ENCODE measurements at places on chromosomes 1 and 21. TPM values are rescaled to one million over a fixed set of nuclear protein-coding genes. Genes with fewer than 3 reads are reported as not detected.

GRCh38 chr1:232553050-232553754, 76.7 kb downstream of the SIPA1L2 start:
- no peaks in the 10 kb centered on the region for H3K27me3 ChIP-seq
- H3K36me3 ChIP-seq: no peaks in the 10 kb centered on the region

DNA sequence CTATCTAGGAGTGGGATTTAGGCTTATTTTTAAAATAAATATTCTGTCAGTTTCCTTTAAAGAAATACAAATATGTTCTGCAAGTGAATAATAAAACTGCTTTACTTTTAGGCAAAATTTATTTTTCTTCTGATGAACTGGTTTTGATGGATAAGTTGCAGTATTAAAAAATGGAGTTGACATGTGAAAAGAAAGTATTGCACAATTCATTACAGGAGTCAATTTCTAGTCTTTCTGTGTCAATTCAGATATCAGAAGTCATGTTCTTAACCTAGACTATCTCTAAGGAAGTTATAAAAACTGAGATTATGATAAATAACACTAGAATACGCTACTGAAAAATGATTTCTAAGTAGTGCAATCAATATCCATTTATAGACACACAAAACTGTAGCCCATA, 270.2 kb upstream of the TMPRSS15 start:
- no peaks in the 10 kb centered on the region for H3K27me3 ChIP-seq
- no peak overlapping the region for H3K4me3 ChIP-seq
- H3K27ac ChIP-seq: no peak overlapping the region
- no peak for DNase-seq

DNA sequence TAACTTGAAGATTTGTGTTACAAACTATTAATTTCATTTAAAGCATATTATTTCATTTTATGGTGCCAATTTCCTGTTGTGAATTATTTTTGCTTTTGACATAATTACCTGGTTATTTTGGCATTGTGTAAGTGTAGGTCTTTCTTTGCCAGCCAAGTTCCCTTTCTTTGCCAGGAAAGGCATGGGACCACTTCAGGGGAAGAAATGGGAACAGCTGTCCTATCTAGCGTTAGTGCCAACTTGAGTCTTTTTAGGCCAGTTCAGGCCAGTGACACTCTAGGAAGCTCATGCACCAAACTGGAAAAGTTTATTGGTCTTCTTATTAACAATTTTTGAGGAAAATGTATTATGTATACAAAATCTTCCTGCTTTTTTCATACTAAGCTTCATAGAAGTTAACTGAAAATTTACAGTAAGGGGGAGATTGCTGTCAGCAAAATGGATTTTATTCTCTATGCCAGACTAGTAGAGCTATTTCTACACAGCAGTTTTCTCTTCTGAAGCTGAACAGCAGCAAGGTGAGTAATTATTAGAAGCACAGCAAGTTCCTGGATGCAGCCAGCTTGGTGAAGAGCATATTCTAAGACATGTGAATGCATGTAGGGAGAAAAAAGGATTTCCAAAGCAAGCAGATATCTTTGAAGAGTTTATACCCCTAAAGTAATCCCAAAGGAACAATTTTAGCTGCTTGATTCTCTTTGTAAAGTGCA, 914.6 kb upstream of the ADGRL4 start:
- DNase-seq: no peak
- H3K27me3 ChIP-seq: no peaks in the 10 kb centered on the region
- H3K27ac ChIP-seq: no peak overlapping the region
- H3K4me1 ChIP-seq: peaks cover 8% of the 10 kb centered on the region
- no peak overlapping the region for H3K4me3 ChIP-seq
- no peaks in the 10 kb centered on the region for H3K36me3 ChIP-seq

FMN2 gene
- not detected for total RNA-seq

DEPDC1 gene
- total RNA-seq: not detected

GNAT2 gene
- total RNA-seq: 0.59 TPM

- no peak for DNase-seq
- no peaks in the 10 kb centered on the region for H3K27me3 ChIP-seq
- H3K4me1 ChIP-seq: no peaks in the 10 kb centered on the region
- no peaks in the 10 kb centered on the region for H3K36me3 ChIP-seq
These were observed 9.2 kb downstream of the VASH2 start for GRCh38 chr1:212959266-212960220.

LORICRIN gene
- total RNA-seq: not detected

DNA sequence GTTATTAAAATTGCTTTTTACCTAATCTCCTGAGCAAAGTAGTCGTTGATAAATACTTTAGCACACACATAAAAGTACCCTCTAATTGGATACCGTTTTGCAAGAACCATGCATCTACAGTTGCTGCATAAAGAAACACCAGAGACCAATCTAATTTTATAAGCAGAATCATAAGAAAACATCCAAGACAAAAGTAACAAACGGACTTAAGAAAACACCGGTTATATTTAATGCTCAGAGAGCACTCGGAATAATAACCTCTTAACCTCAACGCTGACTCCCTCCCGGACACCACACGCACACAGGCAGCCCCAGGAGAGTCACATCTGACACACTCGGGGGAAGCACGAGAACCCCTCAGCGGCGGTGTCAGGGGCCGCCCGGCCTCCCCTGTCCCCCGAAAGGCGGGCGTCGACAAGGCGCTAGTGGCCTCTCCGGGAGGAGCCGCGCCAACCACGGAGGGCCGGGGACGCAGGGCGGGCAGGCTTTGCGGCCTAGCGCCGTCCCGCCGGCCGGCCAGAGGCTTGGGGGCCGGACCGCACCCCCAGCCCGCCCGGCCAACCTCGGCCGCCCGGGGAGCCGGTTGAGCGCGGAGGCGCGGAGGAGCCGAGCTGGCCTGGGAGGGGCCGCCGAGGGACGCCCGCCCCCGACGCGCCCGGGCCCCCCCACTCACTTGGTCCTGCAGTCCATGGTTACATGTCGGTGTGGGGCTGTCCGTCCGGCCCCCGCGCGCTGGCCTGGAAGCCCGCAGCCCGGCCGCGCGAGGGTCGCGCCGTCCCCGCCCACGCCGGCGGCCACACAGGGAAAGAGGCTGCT, 606 bp downstream of the DENND1B start:
- no peaks in the 10 kb centered on the region for H3K27me3 ChIP-seq
- H3K4me1 ChIP-seq: peaks cover 32% of the 10 kb centered on the region
- peak overlapping the region; percentile 75 for H3K4me3 ChIP-seq
- H3K36me3 ChIP-seq: no peaks in the 10 kb centered on the region
- DNase-seq: no peak
- peak overlapping the region; percentile 92 for H3K27ac ChIP-seq

DNA sequence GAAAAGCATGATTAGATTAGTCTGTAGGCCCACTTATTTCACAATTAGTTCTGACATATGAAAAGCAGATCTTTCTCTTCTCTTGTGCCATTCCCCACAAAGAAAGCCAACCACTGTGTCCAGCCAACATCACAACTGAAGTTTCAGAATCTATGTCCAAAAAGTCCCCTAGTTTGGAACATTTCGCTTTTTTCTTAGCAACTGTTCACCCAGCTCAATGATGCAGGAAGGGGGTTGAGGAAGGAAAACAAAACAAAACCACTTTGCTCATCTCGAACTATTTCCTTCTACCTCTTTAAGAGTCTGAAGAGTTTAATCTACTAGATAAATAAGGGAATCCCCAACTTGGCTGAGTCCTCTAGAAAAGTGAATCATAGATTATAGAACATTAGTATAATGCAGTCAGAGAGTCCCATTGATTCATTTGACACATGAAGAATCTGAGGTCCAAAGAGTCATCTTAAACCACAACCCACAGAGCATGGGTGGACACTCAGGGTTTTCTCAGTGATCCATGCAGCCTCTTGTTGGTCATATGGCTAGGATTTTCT, 159.3 kb upstream of the SGIP1 start:
- peaks cover 18% of the 10 kb centered on the region for H3K36me3 ChIP-seq
- peak overlapping the region; percentile 18 for H3K27ac ChIP-seq
- H3K27me3 ChIP-seq: no peaks in the 10 kb centered on the region
- no peaks in the 10 kb centered on the region for H3K4me1 ChIP-seq
- no peak for DNase-seq

DNA sequence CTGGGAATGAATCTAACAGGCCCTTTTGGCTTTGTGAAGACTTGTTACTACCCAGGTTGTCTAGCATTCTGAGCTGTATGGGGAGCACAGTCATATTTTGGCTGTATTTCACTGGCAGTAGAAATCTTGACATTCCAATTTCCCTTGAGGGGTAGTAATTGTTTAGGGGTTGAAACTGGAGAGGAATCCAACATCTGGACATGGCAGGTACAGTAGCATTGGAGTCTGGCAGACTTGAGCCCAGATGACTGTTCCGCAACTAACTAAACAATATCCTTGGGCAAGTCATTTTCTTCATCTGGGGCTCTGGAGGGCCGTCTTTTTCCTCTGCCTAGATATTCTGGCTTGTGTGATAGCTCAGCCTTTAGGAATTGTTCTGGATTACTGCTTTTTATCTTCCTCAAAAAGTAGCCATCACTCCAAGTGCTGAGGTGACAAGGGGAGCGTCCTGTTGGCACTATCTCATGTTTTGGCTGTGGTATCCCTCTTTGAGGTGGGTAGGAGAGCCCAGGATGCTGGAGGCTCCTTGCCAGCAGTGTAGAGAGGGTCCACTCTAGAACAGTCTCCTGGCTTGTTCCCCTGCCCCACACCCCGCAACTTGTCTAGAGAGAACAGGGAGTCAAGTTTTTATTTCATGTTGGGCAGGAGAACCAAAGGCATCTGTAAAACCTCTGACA, 22.7 kb upstream of the NBL1 start:
- no peak for DNase-seq
- no peaks in the 10 kb centered on the region for H3K27me3 ChIP-seq
- peaks cover 41% of the 10 kb centered on the region for H3K4me1 ChIP-seq
- H3K4me3 ChIP-seq: no peak overlapping the region
- H3K27ac ChIP-seq: peak overlapping the region; percentile 30

GRCh38 chr1:14365301-14365988, 233.0 kb upstream of the KAZN start:
- no peaks in the 10 kb centered on the region for H3K36me3 ChIP-seq
- H3K27ac ChIP-seq: peak overlapping the region; percentile 21
- no peaks in the 10 kb centered on the region for H3K27me3 ChIP-seq
- H3K4me1 ChIP-seq: no peaks in the 10 kb centered on the region

DNA sequence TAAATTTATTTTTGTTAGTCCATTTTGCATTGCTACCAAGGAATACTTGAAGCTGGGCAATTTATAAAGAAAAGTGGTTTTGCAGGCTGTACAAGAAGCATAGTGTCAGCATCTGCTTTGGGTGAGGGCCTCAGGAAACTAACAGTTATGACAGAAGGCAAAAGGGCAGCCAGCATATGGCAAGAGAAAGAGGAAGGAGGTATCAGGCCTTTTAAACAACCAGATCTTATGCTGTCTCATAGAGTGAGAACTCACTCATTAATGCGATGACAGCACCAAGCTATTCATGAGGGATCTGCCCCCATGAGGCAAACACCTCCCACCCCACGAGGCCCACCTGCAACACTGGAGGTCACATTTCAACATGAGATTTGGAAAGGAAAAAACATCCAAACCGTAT, 898.4 kb downstream of the KCNT2 start:
- H3K4me1 ChIP-seq: no peaks in the 10 kb centered on the region
- no peaks in the 10 kb centered on the region for H3K36me3 ChIP-seq
- H3K4me3 ChIP-seq: no peak overlapping the region
- DNase-seq: no peak
- no peaks in the 10 kb centered on the region for H3K27me3 ChIP-seq

DNA sequence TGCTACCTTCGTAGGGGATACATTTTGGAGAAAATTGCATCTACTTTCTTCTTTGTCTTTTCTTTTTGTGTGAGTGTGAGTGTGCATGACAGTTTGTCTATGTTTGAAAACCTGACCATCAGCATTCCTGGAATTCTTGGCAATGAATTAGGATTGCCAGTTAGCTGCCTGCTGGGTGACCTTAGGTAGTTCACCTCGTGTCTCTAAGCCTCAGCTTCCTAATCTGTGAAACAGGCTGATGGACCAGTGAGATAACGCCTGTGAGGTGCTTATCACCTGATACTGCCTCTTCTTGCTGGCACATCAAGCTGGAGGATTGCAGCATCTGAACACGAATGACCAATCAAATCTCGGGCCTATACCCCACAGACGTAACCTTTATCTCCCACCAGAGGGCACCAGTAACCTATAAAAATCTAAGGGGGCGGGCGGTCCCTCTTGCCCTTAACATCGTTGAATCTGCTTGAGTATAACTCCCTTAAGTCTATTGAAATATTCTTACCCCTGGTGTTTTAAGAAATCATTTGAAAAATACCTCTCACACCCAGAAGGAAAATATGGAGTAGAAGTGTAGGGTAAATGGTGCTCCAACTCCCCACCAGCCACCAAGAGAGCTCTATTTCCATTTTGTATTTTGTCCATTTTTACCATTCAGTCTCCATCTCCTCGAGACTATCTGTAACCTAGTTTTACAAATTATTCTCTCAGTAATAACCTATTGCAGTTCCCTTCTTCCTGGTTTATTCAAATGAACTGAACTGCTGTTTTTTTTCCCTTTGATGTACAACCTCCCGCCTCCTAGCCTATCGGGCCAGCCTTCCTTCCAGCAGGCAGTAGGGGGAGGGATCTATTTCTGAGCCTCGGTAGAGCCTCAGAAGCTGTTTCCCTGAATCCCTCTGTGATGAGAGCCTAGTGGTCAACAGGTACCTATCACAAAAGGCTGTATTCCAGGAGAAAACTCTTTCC, 49.7 kb downstream of the MDM4 start:
- H3K4me1 ChIP-seq: no peaks in the 10 kb centered on the region
- H3K27me3 ChIP-seq: no peaks in the 10 kb centered on the region
- no peak overlapping the region for H3K4me3 ChIP-seq
- DNase-seq: no peak
- no peak overlapping the region for H3K27ac ChIP-seq
